ENCODE measurements at places on chromosomes 3 and 15. TPM values are rescaled to one million over a fixed set of nuclear protein-coding genes. Genes with fewer than 3 reads are reported as not detected.

GRCh38 chr15:77010312-77010686 is 15.4 kb downstream of the PSTPIP1 start:
- H3K4me3 ChIP-seq, result no peak overlapping the region
- no peaks in the 10 kb centered on the region for H3K27me3 ChIP-seq
- no peak for DNase-seq
- H3K27ac ChIP-seq, result no peak overlapping the region
- no peaks in the 10 kb centered on the region for H3K36me3 ChIP-seq
- no peaks in the 10 kb centered on the region for H3K4me1 ChIP-seq

DNA sequence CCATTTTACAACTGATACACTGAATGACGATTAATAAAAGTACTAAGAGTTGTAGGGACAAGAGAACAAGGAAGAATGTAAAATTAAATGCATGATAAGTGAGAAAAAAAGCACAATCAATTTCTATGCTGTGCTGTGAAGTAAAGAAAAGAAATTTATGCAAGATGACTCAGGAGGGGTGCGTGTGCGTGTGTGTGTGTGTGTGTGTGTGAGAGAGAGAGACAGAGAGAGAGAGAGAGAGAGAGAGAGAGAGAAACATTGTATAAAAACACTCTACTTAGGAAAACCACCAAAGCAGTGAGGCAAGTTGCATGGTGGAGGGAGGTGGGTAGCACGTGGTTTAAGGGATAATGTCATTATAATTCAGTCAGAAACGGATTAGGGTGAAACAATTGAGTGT is 580.8 kb upstream of the ALCAM start:
- no peak overlapping the region for H3K27ac ChIP-seq
- no peaks in the 10 kb centered on the region for H3K36me3 ChIP-seq
- no peaks in the 10 kb centered on the region for H3K27me3 ChIP-seq

DNA sequence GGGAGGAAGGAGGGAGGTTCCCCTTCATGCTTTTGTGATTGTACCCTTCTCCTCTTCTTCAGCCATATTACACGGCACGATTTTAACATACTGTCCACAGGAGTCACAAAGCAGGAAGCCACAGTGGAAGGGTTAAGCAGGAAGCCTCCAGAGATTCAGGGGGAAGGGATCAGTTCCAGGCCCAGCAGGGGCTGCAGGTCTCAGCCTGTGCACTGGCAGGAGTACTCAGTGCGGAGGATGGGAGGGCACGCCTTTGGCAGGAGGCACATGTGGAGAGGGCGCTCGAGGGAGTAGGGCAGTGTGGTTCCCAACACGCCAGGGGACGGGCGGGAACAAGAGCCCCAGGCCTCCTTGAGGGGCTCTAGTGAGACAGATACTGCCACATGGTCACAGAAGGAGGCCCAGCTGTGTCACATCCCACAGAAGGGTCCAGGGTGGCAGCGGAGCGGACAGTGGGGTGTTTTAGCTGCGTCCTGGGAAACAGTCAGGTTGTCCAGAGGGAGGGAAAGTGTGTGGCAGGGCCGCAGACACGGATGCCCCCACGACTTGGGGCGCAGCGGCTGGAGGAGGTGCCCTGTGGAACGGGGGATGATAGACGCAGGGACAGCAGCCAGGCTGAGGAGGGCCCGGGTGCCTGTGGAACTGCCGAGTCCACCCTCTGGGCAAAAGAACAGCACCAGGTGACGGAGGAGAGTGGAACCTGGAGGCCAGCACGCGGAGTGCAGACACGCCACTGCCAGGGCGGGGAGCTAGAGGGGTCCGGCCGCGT is 77.5 kb downstream of the CHSY1 start:
- H3K27ac ChIP-seq, result no peak overlapping the region
- peaks cover 19% of the 10 kb centered on the region for H3K36me3 ChIP-seq
- no peak for DNase-seq
- H3K4me1 ChIP-seq, result peaks cover 6% of the 10 kb centered on the region
- no peak overlapping the region for H3K4me3 ChIP-seq
- H3K27me3 ChIP-seq, result no peaks in the 10 kb centered on the region

DNA sequence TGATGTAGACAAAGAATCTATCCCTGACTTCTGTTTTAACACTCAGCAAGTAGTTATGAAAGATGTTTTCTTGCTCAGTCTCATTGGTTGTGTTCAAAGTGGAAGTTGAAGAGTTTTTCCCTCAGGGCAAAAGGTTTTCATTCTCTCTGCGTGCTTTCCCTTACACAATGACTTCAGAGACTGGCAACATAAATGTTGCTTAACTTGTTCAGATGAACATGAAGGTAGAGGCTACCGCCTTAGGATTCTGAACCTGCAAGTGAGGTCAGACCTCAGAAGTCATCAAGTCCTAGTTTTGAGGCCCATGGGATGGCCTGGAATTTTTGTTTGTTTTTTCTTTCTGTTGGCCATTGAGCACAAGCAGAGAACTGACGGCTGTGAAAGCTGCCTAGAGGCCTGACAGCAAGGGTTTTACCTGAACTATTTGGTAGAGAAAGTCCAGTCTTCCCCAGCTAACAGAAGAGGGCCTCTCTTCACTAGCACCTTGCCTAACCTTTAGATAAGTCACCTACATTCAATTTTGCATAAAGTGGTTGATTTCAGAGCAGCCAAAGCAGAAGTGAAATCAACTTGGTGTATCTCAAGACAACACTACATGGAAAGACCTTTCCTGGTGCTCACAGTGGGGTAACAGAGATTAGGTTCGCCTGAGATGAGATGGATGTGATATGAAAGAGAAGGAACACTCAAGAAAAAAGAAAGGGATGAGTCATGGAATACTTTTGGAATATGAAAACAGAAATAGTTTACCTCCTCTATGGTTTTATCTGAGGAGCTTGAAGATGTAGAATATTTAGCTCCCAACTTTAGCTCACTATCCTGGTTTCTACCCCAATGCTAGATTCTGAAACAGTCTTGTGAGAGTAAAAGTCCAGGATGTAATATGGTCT is 53.6 kb upstream of the AP4E1 start:
- H3K4me1 ChIP-seq, result peaks cover 30% of the 10 kb centered on the region
- no peaks in the 10 kb centered on the region for H3K27me3 ChIP-seq
- no peak overlapping the region for H3K4me3 ChIP-seq
- no peaks in the 10 kb centered on the region for H3K36me3 ChIP-seq
- DNase-seq, result no peak
- no peak overlapping the region for H3K27ac ChIP-seq

PDZRN3 gene
- 30.3 TPM for total RNA-seq

PRICKLE2 gene
- total RNA-seq, result 3.7 TPM
